ENCODE measurements at places on chromosomes 5 and 9.
A peak's percentile ranks its signal among the peaks of the same experiment; 100 is the strongest.

DNA sequence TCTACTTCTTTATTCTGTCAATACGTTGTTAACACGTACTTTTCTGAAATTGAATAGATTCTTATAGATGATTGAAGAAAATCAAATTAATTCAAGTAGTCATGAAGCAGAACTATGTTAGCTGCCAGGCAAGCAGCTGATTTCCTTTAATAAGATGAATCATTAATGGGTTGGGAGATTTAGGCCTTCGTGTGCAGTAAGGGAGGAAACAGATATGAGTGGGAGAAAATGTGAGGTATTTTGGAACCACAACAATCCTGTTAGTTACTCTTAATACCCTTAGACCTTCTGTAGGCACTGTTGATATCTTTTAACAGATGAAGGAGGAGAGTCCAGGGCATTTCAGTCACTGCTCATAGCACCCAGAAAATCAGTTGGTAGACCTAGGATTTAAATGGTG is 121.0 kb downstream of the AOPEP start:
- DNase-seq = no peak

DNA sequence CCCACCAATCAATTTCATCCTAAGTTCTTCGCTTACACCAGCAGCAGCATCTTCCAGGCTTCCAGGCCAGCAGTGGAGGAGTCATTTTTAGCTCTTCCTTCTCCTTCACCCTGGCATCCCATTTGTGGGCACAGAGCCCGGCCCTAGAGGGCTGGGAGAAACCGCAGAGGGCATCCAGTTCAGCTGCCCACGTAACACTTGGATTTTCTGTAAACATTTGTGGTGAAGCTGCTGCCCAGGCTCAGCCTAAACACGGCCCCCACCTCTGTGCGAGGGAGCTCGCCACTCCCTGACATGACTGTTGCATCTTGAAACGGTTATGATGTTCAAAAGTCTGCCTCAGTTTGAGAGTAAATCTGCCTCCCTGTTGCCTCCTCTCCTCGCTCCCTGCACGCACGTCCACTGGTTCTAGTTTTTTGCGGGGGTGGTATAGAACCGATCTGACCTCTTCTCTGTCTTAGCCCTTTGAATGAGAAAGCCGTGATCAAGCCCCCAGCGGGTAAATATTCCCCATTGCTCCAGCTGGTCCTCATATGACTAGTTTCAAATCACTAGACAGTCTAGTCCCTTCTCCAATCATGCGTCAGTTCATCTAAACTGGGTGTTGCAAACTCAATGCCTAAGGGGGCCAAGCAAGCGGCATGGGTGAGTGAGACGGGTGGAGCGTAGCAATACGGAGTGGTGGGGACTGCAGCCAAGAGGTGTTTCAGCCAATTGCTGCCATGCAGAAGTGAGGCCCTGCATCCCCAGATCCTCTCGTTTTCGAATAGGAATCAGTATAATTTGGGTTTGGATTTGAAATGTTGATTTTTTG is 34.9 kb upstream of the N4BP3 start:
- no peak for DNase-seq

DNA sequence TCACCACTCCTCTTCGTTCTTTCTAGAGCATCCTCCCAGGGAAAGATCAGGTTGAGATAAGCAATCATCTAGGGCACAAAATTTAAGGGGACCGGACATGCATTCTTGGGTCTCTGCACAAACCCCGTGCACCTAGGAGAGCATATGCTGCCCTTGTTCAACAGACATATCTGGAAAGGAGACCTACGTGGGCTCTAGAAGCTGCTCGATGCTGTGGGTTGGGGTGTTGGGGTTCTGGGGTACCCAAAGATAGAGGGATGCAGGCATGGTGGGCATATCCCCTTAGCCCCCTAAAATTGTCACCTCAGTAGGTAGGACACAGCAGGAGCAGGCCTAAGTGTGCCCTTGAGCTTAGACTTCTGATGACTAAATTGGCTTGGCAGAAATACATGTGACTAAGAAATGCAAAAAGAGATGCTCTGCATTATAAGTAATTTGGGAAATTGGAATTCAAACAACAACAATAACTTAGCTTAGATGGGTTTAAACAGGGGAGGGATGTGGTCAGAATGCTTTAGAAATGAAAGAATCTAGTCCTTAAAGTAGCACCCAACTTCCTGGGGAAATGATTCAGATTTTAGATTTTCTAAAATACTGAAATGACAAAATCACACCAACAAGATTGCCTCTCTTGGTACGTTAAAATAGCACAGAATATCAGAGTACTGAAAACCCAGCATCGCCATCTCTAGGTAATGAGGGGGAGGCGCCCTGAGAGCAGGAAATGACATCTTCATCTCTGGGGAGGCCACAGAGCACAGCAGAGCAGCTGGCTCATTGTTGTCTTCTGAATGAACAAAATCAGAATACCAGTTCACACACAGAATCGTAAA is 172.3 kb downstream of the GNA14 start:
- DNase-seq = peak; percentile 23

DNA sequence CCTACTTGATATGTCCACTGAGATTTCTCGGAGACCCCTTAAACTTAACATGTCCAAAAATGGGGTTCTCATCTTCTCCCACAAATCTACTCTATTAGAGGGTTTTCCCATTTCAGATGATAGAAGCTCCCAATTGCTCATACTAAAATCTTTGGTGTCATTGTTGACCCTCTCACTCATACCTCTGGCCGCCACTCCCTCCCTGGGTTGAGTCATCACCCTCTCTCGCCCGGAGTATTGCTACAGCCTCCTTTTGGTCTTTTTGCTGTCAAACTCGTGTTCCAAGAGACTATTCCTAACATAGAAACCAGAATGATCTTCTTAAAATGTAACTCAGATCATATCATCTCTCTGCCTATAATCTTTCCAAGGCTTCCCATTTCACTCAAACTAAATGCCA is 91.0 kb upstream of the GNAQ start:
- DNase-seq = no peak

GRCh38 chr9:4937446-4937845 is 47.6 kb upstream of the JAK2 start:
- no peak for DNase-seq

DNA sequence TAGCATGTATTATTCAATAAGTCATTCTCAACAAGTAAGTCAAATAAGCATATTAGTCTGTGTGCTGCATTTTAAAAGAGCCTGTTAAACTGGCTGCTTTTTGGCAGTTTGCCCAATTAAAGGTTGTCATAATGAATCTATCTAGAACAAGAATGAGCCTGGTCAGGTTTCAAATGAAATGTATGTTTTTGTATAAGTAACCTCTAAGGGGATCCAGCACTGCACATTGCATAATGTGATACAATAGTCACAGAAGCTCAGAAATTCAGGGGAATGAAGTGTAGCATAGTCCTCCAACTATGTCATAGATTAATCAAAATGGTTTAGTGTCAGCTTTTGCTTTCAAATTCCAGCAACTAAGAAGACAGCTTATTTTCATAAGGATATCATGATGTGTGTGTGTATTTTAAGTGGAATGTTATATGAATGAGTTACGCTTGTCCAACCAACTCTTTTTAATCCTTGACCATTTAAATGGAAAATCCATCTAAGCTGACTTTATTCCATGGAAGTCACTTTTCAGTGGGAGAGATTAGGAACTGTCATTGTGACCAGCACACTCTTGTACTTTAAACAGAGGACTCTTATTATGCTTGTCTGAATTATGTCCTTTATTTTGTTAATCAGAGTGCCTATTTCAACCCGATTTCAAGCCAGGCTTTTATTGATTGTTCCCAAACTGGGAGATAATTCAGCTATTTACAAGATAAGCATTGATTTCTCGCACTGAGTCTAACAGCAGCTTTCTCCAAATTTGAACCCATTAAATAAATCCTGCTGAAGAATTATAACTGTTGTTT is 283.9 kb upstream of the ADAMTSL1 start:
- no peak for DNase-seq

GRCh38 chr5:69270840-69271239 is 36.2 kb downstream of the CDK7 start:
- DNase-seq = no peak

DNA sequence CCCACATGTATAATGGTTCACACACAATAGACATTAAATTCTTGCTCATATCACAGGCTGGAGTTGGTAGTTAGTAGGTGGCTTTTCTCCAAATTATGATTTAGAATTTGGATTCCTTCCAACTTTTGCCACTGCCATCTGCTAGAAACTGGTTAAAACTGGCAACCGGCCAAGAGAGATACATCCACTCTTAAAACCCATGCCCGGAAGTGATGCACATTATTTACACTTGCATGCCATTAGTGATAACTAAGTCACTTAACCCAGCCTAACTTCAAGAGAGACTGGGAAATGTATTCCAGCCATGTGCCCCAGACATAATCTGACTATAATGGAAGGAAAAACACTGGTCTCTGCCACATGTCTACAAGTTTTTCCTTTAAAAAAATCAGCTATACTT is 395.7 kb upstream of the SEMA6A start:
- DNase-seq = peak; percentile 75

- no peak for DNase-seq
These were observed 166.2 kb upstream of the ACO1 start for GRCh38 chr9:32218100-32218767.

DNA sequence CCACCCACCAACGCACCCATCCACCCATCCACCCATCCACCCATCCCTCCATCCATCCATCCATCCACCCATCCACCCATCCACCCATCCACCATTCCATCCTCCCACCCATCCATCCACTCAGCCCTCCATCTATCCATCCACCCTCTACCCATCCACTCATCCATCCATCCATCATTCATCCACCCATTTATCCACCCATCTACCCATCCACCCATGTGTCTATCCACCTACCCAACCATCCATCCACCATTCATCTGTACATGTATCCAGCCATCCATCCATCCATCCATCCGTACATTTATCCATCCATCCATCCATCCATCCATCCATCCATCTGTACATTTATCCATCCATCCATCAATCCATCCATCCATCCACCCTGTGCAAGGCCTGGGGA is 11.1 kb upstream of the VAV2 start:
- DNase-seq = no peak

DNA sequence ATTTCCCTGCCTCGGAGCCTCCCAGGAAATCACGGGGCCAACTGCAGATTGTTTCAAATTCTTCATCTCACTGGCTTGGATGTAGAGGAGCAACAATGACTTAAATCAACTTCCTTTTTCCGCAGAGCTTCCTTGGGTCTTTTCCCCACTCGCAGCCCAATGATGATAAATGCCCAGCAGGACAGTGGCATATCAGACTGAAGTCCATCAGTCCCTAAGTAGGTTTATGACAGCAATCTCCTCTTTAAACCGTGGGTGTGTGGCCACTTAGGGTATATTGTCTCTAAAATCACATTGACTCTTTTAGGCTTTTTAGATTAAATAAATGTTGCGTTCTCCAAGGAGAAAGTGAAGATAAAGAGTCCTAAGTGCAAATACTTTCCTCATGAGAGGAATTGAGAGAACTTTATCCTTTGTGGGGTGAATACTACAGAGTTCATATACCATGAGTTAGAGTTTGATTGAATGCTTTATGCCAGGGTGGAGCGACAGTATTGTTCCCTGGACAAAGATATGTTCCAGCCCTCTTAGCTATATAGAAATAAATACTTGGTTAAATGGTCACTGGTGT is 59.1 kb downstream of the IQGAP2 start:
- DNase-seq = no peak

DNA sequence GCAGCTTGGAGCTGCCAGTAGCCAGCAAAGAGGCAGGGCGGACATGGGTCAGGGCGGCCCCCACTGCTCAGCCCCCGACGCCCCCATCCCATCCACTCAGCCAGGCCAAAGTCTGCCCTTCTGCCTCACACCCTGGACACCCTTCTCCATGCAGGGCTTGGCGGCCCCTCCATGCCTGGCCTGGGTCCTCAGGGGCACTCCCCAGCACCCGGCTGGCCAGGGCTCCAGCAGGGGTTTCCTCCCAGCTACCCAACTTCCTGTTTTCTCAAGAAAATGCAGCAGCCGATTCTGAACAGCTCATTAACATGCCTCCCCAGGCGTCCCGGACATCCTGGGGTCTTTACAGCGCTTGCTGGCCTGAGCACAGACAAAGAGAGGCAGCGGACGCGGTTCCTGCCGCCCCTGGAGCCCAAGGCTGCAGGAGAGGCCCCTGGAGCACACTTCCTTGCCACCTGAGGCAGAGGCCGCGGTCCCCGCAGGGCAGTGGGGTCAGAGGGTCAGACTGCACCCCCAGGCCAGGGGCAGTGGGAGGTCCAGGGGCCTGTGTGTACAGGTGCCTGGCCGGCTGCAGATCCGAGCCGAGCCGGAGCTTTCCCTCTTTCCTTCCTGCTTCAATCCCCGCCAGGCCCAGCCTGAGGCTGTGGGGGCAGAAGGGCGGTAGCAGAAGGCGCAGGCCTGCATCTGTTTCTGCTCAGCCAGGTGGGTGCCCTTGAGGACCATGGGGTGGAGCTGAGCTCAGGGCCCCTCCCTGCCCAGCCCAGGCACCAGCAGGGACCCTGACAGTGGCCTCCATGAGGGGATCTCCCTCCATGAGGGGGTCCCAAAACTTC is 18.7 kb upstream of the NRARP start:
- DNase-seq = no peak

DNA sequence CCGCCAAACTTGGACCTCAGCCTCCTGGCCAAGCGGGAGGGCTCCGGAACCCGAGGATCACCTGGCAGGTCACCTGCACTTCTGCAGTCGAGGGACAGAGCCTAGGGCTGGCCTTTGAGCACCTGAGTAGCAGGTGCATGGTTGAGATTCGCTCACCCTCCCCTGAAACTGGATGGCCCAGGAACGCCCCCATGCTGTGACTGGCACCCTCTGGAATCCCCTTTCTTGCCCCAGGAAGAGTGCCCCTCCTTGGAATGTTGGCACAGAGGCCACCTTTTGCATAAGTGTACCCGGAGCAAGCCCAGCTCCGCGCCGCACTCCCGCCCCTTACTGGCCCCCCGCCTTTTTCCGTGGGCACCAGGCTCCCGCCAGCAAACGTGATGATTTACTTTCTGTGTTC is 112.5 kb upstream of the IER5L start:
- DNase-seq = no peak

DNA sequence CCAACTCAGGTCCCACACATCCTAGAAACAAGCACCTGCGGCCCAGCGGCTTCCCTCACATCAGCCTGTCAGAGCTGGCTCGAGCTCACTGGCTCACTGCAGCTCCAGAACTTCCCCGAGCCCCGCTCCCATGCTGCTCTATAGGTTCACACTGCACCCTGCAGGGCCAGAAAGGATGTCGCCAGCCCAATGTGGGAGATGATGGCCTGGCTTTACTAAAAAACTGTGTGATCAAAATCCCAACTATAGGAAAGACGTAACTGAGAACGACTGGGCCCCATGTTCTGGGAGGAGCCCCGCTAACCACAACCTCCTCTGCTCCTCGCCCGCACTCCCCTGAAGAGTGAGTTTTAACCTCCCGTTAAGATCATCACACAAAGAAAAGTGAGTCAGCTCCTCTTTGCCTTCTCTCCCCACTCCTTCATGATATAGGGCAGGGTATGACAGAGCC is 4.6 kb downstream of the SURF4 start:
- DNase-seq = no peak

- no peak for DNase-seq
These were observed 270.2 kb upstream of the KLF4 start for GRCh38 chr9:107759823-107760166.

DNA sequence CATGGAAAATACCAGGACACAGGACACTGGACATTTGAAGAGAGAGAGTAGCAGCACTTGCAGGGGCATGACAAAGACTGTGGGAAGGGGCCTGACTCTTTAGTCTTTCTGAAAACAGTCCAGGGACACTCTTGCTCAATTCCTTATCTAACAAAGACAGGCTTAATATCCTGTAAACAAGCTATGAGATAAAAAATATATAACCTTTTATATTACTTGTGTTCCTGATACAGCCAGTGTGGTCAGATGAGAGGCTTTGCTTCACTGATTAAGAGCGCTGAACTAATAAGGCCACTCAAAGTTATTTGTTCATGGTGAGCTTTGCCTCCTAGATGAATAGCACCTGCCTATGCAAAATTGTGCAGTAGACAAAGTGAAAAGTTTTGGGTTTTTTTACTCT is 518.7 kb downstream of the LRRC70 start:
- no peak for DNase-seq

Measured in NCI-H2171 (cell line).